ENCODE measurements at places on chromosomes 3 and 15.

DNA sequence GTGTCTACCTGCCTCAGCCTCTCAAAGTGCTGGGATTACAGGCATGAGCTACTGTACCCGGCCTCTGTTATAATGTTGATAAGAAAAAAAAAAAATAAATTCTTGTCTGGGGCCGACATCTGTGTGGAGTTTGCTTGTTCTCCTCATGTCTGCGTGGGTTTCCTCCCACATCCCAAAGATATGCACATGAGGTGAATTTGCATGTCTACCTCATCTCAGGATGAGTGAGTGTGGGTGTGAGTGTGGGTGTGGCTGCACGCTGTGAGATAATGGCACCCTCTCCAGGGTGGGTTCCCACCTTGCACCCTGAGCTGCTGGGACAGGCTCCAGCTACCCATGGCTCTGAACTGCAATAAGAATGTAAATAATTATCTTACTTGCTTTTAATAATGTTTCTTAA is 25.9 kb upstream of the UACA start:
- DNase-seq, result no peak

DNA sequence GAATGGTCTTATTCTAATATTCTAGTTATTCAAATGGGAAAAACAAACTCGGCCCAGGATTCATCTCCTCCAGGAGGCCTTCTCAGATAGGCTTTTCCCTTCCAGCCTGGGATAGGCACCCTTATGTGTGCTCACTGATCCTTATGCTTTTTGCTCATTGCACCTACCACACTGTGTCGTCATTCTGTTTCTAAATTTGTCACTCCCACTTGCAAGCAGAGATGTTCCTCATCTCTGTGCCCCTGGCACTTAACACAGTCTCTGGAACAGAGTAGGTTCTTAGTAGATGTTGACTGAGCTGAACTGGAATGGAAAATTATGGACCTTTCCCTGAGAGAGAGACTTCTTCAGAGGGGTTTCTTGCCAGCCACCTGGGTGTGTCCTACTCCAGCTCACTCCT is 18.7 kb upstream of the SPG11 start:
- DNase-seq, result no peak

DNA sequence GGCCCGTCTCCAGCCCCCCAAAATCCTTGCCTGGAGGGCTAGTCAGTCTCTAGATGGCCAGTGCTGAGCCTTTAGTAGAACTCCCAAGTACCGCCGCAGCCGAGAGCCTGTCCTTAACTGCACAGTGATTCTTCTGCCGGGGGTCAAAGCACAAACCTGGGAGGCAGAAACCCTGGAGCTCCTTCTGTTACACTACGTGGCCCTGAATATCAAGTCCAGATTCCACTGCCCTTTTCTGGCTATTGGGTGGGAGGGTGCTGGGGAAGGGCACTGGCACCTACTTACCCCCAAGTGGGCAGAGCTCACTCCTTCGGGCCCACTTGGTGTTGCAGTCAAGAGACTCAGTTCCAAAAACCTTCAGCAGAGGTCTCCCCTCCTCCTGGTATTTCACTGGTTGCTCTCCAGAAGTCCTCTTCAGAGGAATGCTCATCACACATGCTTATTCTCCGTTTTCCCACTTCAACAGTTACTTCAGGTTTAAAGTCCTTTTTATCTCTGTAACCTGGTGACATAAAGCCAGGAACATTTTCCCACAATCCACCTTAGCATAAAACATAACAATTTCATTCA is 10.8 kb downstream of the PDHB start:
- DNase-seq, result no peak

DNA sequence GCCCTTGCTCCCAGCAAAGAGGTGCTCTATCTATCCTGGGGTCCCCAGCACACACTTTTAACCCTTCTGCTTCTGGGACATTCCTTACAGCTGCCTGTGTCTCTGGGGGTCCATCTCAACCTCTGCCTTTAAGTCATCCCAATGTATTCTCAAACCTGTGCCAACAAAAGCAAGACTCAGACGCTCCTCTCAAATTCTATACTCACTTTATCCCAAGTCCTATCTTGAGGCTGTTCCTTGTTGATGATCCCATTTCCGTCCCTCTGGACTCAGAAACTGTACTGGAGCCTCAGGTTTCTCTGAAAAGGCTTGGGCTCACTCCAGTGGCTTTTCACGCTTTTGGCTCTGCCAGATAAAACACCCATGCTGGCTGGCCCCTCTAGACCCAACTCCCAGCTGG is 69.7 kb downstream of the XXYLT1 start:
- no peak for DNase-seq

DNA sequence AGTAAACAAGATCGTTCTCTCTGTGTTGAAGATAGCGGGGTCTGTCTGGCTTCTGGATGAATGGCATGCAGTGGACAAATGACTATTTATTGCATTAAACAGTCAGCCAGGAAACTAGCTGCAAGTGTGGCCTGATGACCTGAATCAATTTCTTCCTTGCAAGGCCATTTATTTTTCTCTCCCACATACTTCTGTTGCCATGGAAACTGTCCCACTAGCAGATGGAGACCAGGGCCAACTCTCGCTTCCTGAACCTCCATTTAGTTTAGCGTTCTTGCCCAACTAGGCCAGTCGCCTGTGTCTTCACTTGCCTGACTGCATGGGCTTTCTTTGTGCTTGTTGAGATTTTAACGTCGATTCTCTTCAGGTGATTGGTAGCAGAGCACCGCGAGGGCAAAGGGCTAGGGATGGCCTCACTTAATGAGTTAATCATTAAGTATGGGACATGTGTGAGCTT is 27.6 kb downstream of the LMCD1 start:
- no peak for DNase-seq

GRCh38 chr3:188253800-188254452 is 100.0 kb downstream of the LPP start:
- DNase-seq, result no peak

DNA sequence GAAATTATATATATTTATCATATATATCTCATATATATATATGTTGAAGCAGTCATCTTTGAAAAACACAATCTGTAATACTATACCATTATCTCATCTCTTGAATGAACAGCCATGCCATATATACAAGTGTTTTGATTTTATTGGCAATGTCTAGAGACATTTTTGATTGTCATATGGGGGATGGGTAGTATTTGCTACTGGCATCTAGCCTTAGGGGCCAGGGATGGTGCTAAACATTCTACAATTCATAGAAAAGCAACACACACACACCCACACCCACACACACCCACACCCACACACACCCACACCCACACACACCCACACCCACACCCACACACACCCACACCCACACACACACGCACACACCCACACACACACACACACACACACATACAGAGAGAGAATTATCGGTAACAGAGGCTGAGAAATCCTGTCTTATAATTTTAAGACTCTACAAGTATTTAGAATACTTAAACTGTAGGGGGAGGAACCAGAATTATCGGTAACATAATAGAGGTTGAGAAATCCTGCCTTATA is 11.1 kb upstream of the PIK3R4 start:
- no peak for DNase-seq

- DNase-seq, result no peak
Measured at GRCh38 chr3:136955813-136956212, 2.0 kb upstream of the IL20RB start.

GRCh38 chr3:32371461-32372212 is 20.0 kb upstream of the CMTM7 start:
- DNase-seq, result no peak

GRCh38 chr3:71926262-71926600 is 141.3 kb upstream of the PROK2 start:
- DNase-seq, result no peak

DNA sequence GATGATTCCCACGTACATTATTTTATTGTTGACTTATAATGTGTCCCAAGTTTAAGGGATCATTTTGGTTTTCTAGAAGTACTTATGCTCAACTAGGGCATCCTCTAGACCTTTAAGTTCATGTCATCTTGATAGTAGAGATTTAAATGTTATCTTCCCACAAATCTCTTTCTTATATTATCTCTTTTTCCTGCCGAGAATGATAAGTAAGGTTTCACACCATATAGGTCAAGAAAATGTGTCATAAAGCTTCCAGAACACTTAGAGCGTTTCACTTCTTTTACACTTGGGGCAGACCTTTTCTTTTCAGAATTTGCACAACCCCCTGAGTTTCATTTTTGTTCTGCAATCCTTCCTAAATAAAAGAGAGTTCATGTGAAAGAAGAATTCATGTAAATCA is 142.0 kb upstream of the CBLB start:
- DNase-seq, result no peak

- no peak for DNase-seq
Measured at GRCh38 chr15:51721199-51721960, 16.1 kb downstream of the LYSMD2 start.

GRCh38 chr15:34584330-34584668 is 848 bp upstream of the GOLGA8B start:
- no peak for DNase-seq

- DNase-seq, result peak; percentile 51
Measured at GRCh38 chr3:184417619-184418327, 37.9 kb downstream of the CHRD start.

DNA sequence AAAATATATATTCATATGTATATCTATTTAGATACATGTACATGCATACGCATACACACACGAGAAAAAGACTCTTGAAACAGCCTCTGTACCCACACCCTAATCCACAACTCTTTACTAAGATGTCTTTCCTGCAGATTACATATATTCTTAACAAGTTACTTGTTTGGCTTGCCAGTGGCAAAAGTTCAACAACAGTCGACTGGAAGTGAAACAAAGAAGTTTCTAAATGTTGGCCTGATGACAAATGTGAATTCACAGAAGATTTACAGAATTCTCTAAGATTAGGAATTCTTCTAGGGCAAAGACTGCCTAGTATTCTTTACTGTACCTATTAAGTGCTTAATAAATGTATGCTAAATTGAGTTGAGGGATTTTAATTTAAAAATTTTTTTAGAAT is 116.8 kb downstream of the CDIN1 start:
- no peak for DNase-seq

- no peak for DNase-seq
Measured at GRCh38 chr3:142963516-142964448, at the start of gene PAQR9. PAQR9 (minus strand) TSS chr3:142963674; CDS start chr3:142963336, 338 bp downstream.

DNA sequence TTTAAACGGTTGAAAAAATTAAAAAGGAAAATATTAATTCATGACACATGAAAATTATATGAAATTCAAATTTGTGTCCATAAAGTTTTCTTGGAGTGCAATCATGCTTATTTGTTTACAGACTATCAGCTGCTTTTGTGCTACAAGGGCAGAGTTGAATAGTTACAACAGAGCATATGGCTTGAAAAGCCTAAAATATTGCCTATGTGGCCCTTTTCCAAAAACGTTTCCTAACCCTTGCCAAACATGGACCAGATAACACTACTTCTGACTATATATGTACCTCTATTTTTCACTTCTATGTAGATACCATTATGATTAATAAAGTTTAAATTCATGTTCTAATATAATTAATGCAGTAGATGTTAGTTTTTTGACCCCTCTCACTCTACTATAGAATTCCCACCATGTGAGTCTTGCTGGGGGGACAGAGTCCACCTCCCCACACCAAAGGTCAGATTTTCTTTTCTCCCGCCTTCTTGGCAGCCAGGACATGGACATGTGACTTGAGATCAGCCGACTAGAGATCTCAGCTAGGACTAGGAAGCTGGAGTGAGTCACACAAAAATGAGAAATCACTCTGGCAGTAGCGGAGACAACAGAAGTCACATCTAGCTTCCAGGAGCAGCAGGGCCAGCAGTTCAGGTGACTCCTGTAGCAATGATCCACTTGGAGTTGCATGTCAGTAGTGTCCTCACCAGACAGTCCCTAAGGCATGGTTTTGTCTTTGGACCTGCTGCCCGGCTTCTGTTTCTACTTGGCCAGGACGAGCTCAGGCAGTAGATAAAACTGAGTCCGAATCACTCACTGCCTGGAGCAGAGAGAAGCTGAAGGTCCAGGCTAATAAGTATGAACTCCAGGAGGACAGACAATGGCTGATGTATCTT is 22.4 kb downstream of the CIAO2A start:
- no peak for DNase-seq

DNA sequence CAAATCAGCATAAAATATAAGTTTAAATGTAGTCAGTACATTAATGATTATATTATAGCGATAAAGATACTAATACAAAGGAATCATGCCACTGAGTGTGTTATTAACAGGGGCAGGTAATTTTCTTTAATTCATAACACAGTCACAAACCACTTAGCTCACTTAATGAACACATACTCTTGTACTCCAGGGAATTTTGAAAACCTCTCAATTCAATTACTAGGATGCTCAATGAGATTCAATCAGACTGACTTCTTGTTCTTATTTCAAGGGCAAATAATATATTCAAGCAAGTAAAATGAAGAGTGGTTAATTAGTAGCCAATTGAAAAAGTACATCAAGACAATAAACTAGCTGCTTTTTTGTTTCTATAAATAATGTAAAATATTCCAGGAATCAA is 5.8 kb upstream of the SUCNR1 start:
- no peak for DNase-seq

DNA sequence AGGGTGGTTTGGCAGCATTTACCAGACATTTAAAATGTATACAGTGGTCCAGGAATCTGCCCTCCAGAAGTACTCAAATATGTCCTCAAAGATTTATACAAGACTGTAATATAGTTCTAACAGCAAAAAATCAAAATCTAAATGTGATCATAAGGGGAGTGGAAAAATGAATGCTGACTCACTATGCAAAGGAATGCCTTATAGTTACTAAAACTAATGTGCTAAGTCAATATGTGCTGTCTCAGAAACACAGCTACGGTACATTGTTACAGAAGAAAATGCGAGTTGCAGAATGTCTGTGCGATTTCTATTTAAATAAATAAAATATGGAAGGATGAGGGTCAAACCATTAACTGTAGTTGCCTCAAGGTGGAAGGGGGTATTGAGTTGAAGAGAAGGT is 230.1 kb upstream of the UBE2E1 start:
- DNase-seq, result no peak

DNA sequence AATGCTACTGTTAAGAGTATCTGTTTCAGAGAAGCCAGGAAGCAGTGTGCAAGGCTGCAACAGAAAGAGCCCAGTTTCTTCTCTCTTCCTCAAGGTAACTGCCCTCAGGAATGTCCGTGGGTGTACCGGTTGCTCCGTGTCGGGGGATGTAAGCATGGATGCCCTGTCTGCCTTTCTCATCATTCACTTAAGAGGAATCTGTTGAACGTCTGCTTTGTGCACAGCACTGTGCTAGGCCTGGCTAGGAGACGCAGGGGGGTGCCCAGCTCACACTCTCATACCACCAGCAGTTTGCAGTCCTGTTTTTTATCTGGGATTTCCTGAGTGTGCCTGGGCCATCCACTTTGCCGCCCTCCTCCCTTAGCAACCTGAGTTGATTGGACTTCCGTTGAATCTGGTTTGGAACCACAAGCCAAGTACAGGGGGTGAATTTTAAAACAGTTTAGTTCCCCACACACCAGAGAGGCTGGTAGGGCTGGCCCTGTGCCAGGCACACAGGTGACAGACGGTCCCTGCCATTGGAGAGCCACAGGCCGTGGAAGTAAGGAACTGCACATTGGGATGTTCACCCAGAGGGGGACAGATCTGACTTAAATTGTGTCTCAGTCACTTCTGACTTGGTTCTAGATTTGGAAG is 11.2 kb downstream of the BOC start:
- no peak for DNase-seq

DNA sequence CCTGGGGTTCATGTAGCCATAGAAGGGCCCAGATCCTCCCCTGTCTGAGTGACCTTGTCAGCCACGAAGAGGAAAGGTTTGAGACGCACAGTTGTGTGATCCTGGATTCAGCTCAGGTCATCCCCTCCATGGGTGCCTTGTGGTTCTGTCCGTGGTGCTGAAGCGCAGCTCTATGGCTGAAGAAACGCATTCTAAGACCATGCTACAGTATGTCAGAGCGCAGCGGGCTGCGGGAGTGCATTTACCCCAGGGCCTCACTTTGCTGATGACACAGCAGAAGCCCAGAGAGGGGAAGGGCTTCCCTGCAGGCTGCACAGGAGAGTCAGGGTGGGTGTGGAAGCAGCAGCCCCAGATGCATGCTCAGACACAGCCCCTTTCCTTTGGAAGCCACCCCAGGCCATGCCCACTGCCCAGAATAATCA is 68.8 kb upstream of the IQSEC1 start:
- no peak for DNase-seq
